OCI-LY7 (cell line): ENCODE measurements at places on chromosomes 11 and 22. TPM values are rescaled to one million over a fixed set of nuclear protein-coding genes. Genes with fewer than 3 reads are reported as not detected.
A peak's percentile ranks its signal among the peaks of the same experiment; 100 is the strongest.

DNA sequence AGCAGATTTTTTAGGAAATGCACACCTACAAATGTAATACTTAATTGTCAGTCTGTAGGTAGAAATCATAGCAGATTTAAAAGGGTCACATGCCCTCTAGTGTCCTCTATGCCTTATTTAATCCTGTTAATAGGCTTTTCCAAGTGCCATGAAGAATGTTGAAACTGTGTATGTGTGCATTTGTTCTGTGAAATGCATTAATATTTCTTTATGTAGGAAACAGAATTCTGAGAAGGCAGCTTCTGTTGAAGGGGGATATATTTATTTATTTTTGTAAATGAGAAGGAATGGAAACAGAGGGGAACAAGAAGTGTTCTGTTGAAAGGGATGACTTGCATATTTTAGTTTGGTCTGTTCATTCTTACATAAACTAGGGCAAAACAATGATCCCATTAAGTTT, 51.0 kb downstream of the SVIP start:
- no peak for DNase-seq

GRCh38 chr11:58059007-58059350, 28.2 kb downstream of the OR6Q1 start:
- no peak for DNase-seq

DNA sequence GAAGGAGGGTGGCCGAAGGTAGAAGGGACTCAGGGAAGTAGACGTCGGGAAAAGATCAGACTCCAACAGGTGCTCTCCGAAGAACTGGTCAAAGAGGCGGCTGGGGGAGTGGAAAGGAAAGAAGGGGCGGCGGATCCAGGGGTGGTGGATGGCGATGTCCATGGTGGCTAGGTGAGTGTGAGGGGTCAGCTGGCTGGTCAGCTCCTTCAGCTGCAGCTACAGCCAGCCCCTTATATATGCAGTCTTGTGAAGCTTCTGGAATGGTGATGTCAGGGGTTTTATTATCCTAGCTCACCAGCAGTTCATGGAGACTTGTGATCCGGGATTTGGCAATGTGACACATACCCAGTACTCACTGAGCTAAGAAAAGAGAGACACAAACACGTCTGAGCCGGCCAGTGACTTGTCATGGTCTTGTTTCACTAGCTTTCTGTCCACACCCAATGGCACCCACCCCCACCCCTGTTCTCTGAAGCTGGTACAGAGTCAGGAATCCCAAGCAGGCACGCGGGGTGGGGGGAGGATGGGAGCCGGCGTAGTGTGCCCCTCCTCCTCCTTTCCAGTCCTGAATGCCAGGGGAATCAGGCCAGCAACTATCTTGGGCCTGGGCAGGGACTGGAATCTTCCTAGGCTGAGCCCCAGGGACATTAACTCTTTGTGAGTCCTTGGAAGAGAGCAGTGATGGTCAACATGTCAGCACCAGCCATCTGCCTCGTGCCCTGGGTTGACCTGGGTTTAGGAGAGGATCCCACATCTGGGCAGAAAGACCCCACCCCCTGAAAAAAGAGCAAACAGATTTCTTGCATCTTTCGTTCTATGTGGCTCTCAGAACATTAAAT, at the start of gene CRYAB:
Gene CRYAB, minus strand, starts transcription at position 208 of the 839 bp plus-strand sequence. Its CDS starts 46 bp downstream, at position 162.
- DNase-seq: no peak

- no peak for DNase-seq
Observed at GRCh38 chr11:17765356-17766072, 30.9 kb downstream of the KCNC1 start.

GRCh38 chr22:44389926-44390612, 77.3 kb upstream of the SHISAL1 start:
- no peak for DNase-seq

GRCh38 chr11:9825315-9825714, 161.4 kb downstream of the SWAP70 start:
- DNase-seq: no peak

Gene OOSP1
- total RNA-seq: not detected in 2 replicates

- DNase-seq: no peak
Observed at GRCh38 chr11:122874991-122875390, 7.6 kb upstream of the JHY start.

DNA sequence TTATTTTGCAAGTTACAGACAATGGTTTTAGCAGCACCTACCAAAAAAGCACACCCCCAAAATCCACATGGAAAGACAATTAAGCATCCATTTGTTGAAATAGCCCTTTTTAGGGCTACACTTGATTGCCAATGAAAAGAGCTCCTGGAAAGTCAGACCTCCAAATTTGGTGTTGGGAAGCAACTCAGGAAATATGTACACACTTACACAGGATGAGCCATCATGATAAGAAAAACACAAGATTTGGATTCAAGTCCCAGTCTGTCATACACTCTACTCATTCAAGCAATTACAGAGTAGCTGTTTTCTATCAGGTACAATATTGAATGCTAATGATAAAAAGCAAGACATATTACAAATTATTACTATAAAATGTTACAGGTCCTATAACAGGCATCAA, 31.5 kb downstream of the FAM168A start:
- DNase-seq: no peak

DNA sequence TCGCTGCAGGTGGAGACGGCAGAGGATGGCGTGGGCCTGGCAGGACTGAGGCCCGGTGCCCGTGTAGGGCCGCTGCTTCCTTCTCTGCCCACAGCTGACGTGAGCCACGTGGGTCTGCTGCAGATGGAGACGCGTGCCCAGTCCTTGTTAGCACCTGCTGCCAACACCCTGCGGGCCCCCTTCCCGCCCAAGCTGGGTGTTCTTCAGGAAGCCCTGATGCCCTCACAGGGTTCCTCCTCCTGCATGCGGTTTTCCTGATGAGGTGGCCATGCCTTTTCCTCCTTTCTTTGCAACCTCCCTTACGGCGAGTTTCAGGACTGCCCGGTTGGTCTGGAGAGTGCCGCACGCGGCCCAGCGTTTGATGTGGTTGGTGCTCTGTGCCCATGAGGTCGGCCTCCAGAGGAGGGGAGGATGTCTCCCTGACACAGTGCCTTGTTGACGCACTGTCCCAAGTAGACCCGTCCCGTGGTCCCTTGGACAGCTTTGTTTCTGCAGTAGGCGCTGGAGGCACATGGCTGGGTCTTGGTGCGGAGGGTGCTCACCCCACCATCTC, 44.7 kb downstream of the AP2A2 start:
- DNase-seq: no peak

Gene SERPING1
- total RNA-seq: not detected in 2 replicates

Gene FAM111B
- total RNA-seq: 38.1 and 39.8 TPM in 2 replicates

Gene MUC6
- not detected in 2 replicates for total RNA-seq

- DNase-seq: no peak
Observed at GRCh38 chr22:31440681-31441080, 41.3 kb downstream of the DRG1 start.

DNA sequence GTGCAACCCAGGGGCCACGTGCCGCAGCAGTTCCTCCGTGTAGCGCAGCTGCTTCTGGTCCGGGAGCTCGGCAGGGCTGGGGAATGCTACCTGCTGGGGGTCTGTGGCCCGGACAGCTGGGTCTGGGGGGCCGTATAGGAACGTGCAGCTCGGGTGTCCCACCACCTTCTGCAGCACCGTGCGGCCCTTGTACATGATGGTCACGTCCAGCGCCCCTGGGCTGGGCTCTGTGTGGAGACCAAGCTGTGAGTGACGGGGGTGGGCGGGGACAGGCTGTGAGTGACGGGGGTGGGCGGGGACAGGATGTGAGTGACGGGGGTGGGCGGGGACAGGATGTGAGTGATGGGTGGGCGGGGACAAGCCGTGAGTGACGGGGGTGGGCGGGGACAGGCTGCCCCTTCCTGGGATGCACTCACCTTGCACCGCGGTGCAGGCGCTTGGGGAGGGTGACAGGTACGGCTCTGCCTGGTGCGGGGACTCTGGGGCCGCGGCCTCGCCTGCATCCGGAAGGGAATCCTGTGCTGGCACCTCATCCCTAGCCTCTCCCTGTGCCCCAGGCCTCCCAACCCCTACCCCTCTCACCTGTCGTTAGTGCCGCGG, 2.3 kb downstream of the IRF7 start:
- DNase-seq: peak; percentile 64

Gene P4HA3
- not detected in 2 replicates for total RNA-seq

GRCh38 chr11:107587306-107587979, 3.5 kb upstream of the ELMOD1 start:
- DNase-seq: no peak

Gene ACTN3
- 0.15 and 0.27 TPM in 2 replicates for total RNA-seq

Gene CLDN25
- total RNA-seq: not detected in 2 replicates

Gene OLFML1
- total RNA-seq: not detected in 2 replicates

GRCh38 chr11:89347071-89347470, 144.1 kb downstream of the NOX4 start:
- no peak for DNase-seq

DNA sequence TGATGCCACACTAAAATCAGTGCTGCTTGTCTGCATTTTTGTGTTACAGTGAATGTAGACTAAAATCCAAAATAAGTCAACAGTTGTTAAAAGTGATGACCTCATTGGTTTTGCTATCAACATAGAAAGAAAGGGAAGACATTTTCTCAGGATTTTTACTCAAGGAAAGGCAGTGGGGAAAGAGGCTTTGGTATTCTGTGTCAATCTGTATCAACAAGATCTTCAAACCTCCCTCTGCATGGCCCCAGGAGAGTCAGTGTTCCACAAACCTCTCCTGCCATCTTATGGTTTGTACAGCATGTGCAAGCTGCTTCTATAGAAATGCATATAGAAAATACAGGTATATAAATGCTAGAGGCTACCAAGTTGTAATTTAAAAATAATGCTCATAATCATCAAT, 13.8 kb upstream of the OR51M1 start:
- no peak for DNase-seq

Gene HEPN1
- not detected in 2 replicates for total RNA-seq

DNA sequence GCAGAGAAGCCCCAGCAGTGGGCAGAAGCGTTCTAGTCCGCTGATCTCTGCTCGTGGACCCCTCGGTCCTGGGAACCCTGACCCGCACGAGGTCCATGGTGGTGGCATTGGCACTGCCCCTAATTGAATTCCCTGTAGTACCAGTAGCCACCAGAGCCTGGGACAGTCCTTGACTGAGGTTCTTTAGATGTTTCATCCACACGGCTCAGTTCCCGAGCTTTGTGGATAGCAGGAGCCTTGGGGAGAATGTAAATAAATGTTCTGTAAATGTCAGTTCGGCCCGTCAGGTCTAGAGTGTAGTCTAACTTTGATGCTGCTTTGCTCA, 39.4 kb upstream of the SEPTIN5 start:
- no peak for DNase-seq

GRCh38 chr11:2406878-2407410, 6.4 kb downstream of the TSSC4 start:
- no peak for DNase-seq

Gene ARHGAP20
- not detected in 2 replicates for total RNA-seq

Gene MICAL2
- 0.59 TPM in 1 of 2 replicates, not detected in the other for total RNA-seq

Gene CEP164
- total RNA-seq: 41.2 and 48.7 TPM in 2 replicates

Gene E2F8
- 55.7 and 75.2 TPM in 2 replicates for total RNA-seq

Gene ALDH3B2
- 8.0 and 8.3 TPM in 2 replicates for total RNA-seq

Gene MUC5AC
- not detected in 2 replicates for total RNA-seq

- DNase-seq: no peak
Observed at GRCh38 chr11:35363854-35364780, 55.2 kb downstream of the SLC1A2 start.

GRCh38 chr11:14673824-14674405, 30.3 kb downstream of the PDE3B start:
- no peak for DNase-seq

Gene PANX3
- not detected in 2 replicates for total RNA-seq

Gene SNRPD3
- total RNA-seq: 153 and 166 TPM in 2 replicates

DNA sequence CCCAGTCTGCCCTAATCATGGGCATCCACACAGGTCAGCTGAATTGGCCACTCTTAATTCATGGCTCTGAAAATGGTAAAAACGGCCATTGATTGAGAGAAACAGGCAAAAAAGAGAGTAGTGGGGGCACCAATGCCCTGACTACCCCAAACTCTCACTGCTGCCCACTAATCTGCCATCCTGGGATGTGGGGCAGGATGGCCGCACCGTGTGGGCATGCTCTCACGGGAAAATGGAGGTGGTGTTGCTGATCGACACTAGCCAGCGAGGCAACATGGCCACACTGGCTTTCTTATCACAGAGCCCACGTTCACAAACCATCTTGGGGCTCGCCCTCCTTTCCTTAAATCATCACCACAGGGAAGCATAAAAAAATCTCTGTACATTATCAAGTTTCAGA, 11.2 kb upstream of the TUB start:
- no peak for DNase-seq

GRCh38 chr11:77244277-77245027, 57.0 kb downstream of the GDPD4 start:
- DNase-seq: no peak

Gene KCNJ5
- total RNA-seq: not detected in 2 replicates

Gene RBMXL2
- 2.7 and 2.9 TPM in 2 replicates for total RNA-seq

Gene PRODH
- total RNA-seq: not detected in 2 replicates

DNA sequence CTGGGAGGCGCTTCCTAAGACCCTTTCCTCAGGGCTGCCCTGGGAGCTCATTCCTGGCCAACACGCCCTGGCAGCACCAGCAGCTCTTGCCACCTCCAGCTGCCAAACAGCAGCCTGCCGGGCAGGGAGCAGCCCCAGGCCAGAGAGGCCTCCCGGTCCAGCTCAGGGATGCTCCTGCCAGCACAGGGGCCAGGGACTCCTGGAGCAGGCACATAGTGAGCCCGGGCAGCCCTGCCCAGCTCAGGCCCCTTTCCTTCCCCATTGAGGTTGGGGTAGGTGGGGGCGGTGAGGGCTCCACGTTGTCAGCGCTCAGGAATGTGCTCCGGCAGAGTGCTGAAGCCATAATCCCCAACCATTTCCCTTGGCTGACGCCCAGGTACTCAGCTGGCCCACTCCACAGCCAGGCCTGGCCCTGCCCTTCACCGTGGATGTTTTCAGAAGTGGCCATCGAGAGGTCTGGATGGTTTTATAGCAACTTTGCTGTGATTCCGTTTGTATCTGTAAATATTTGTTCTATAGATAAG, 7.6 kb downstream of the SLC39A13 start:
- DNase-seq: no peak

DNA sequence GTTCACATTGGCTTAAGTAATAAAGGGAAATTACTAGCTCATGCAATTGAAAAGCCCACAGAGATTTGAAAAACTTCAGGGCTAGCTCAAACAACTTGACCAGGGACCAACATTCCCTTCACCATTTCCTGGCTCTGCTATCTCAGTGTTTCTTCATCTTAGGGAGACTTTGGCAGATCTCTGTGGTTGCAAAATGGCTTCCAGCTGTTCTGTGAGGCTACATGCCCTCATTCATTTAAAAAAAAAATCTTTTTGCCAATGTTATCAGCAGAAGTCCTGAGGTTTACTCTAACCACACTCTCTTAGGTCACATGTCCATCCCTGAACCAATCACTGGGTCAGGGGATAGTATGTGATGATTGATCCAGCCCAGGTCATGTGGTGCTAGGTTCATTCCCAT, 13.9 kb upstream of the RASSF10 start:
- DNase-seq: no peak

- no peak for DNase-seq
Observed at GRCh38 chr11:69959461-69959860, 118.7 kb upstream of the ANO1 start.

- DNase-seq: peak; percentile 14
Observed at GRCh38 chr11:77101043-77101537, 1.6 kb upstream of the OMP start.

- no peak for DNase-seq
Observed at GRCh38 chr11:83571302-83571701, 285.1 kb upstream of the CCDC90B start.

GRCh38 chr11:103441021-103441420, 331.8 kb downstream of the DYNC2H1 start:
- no peak for DNase-seq
